C1 segment of cervical spinal cord (tissue), 14 donors: ENCODE measurements at places on chromosomes 13 and 19.

GRCh38 chr13:112970552-112971287 lies 1.7 kb downstream of the MCF2L start:
- no peak for DNase-seq

DNA sequence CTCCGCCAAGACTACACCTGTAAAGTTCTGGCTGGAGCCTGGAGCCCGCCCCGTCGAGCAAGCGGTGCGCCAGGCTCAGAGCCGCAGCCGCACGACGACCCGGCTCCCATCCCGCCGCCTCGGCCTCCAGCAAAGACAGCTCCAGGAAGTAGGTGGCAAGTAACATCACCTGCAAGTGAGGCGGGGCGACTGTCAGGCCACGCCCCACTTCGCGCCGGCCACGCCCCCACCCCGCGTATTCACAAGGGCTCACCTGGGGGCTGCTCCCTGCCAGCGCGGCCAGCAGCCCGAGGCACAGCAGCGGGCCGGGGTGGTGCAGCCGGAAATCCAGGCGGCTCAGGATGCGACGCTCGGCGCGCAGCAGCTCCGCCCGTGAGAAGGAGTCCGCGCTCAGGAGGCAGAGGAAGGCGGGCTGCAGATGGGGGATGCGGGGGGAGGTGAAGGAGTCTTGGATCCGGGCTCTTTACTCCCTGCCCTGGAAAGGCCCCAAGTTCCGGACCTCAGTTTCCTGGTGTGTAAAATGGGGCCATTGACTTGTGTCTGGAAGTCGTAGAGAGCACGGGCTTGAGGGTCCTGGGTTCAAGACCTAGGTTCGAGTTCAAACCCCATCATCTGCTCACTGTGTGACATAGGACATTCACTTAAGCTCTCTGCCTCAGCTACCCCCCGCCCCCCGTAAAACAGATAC lies 3.2 kb downstream of the CCNP start:
- DNase-seq, result no peak

- no peak for DNase-seq
These were observed 232.0 kb downstream of the B3GLCT start for GRCh38 chr13:31431722-31432137.

DNA sequence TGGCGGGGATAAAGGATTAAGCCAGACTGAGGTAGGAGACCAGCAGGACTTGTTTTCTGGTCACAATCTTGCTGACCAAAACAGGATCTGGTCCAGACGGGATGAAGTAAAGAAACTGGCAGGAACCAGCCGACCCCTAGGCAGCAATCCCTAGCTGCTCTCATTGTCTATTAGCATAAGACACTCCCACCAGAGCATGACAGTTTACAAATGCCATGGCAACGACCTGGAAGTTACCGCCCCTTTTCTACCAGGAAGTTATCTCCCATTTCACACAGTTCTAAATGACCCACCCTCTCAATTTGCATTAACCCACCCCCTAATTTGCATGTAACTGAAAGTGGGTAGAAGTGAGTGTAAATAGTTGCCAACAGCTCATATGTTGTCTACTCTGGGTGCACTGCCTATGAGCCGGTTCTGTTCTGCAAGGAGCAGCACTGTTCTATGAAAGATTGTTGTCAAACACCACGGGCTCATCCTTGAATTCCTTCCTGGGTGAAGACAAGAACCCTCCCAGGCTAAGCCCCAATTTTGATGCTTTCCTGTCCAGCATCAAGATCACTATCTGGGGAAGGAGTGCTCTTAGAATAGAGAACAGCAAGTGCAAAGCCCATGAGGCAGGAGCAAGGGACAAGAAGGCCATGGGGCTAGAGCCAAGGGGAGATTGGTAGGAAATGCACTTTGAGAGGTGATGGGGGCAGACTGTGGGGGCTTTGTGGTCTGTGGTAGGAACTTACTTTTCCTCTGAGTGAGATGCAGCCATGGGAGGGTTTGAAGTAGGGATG lies 13.9 kb upstream of the FBXO27 start:
- no peak for DNase-seq

GRCh38 chr19:7177926-7178325 lies 108.4 kb downstream of the ZNF557 start:
- no peak for DNase-seq

DNA sequence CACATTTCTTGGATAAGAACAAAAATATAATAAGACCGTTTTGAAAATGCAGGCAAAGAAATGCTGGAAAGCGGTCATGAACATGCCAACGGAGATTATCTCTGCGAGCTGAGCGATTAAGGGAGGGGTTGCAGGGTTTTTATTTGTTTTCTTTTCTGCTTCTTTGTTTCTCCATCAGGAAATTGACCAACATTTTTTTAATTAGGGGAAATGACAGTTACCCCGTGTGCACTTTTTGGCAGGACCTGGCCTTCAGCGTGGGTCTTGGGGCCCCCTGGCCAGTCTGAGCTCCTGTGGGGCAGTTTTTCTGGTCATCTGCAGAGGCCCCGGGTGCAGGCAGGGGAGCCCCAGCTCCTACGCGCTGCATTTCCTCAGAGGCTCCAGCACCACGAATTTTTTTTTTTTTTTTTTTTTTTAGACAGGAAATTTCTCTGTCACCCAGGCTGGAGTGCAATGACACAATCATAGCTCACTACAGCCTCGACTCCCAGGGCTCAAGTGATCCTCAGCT lies 31.3 kb upstream of the HOMER3 start:
- no peak for DNase-seq

GRCh38 chr19:19459707-19460251 lies 54.3 kb downstream of the GATAD2A start:
- DNase-seq, result no peak

DNA sequence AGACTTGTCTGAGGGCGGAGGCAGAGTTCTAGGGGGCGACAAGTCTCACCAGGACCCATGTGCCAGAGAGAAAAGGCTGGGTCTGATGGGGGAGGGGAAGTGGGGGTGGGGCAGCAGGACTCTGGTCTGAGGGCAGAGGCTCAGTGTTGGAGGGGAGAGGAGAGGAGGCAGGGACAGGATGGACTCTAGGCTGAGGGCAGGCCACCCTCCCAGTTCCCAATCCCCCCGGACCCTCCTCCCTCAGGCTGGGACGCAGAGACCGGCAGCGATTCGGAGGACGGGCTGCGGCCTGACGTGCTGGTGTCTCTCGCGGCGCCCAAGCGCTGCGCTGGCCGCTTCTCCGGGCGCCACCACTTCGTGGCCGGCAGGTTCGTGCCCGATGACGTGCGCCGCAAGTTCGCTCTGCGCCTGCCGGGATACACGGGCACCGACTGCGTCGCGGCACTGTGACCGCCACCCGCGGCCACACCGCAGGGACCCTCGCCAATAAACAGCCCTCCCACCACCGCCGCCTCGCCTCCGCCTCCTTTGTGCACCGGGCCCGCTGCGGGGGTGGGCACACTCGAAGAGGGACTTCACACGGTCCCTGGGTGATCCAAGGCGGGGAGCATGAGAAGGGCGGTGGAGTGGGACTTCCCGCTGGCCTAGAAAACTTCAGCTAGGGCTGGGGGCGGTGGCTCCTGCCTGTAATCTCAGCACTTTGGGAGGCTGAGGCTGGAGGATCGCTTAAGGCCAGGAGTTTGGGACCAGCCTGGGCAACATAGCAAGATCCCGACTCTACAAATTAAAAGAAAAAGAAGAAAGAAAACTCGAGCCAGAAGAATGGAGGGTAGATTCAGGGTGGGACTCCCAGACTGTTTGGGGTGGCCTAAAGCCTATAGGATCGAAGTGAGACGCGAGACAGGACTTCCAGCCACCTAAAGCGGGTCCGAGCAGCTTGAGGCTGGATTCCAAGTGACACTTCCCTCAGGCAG lies 703 bp upstream of the CILP2 start:
- no peak for DNase-seq

DNA sequence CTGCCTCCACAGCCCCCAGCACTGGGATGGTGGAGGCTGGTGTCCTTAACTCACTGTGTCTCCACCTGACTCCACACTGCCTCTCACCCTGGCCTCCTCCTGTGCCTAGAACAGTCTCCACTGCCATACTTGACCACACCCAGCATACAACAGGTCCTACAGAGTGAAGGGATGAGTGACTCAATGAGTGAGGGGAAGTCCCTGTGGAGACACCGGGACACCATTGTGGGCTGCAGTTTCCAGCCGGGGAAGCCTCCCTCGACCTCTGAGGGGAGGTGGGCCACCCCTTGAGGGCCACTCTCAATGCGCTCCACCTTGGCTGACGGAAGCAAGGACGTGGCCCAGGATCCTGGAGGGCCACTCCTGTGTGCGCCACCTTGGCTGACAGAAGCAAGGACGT lies 2.8 kb upstream of the ZNF135 start:
- DNase-seq, result no peak

GRCh38 chr13:79385694-79386093 lies 20.4 kb downstream of the RBM26 start:
- DNase-seq, result no peak

DNA sequence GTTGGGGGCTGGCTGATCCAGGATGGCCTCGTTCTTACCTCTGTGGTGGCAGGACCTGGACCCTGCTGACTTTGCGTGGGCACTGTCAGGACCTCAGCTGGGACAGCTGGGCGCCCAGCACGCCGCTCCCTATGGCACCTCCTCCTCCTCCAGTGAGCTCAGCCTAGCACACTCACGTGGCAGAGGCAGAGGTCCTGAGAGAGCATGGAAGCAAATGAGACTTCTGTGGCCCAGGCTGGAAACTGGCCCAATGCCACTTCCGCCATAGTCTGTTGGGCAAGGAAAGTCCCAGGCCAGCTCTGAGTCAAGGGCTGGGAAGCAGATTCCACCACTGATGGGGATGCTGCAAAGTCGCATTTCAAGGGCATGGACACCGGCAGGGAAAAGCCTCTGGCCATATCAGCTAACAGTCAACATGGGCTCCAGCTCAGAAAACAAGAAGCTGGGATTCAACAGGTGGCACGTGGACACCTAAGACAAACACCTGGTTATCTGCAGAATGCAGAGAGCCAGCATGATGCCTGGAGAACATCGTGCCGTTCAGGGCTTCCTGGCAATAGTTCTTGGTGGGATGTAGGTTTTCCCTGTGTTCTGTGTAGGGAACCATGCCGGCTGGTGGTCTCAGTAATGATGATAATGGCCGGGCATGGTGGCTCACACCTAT lies 16.7 kb downstream of the MYBPC2 start:
- no peak for DNase-seq

DNA sequence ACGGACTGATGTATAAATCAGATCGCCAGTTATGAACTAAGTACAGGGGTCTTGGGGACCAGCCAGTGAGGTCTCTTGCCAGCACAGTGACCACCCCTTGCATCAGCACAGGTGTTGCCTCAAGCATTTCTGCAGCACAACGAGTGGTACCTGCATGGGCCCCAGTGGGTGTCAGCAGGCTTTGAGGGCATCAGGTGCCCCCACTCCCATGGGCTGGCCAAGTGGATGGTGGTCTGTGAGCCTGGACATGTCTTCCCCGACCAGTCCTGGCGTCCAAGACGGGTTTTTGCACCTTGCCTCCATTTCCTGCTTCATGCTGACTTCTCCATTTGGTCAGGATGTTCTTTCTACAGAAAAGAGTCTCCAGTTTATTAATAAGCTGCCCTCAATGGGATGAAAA lies 22.4 kb upstream of the ARHGEF7 start:
- DNase-seq, result no peak

- no peak for DNase-seq
These were observed 20.7 kb downstream of the CEBPG start for GRCh38 chr19:33394006-33394722.

GRCh38 chr13:110797230-110797877 lies 83.9 kb downstream of the ING1 start:
- no peak for DNase-seq

GRCh38 chr19:5205381-5205780 lies 135.2 kb downstream of the PTPRS start:
- no peak for DNase-seq

- peak; percentile 77 for DNase-seq
These were observed 17.5 kb downstream of the KLF2 start for GRCh38 chr19:16342002-16342715.

DNA sequence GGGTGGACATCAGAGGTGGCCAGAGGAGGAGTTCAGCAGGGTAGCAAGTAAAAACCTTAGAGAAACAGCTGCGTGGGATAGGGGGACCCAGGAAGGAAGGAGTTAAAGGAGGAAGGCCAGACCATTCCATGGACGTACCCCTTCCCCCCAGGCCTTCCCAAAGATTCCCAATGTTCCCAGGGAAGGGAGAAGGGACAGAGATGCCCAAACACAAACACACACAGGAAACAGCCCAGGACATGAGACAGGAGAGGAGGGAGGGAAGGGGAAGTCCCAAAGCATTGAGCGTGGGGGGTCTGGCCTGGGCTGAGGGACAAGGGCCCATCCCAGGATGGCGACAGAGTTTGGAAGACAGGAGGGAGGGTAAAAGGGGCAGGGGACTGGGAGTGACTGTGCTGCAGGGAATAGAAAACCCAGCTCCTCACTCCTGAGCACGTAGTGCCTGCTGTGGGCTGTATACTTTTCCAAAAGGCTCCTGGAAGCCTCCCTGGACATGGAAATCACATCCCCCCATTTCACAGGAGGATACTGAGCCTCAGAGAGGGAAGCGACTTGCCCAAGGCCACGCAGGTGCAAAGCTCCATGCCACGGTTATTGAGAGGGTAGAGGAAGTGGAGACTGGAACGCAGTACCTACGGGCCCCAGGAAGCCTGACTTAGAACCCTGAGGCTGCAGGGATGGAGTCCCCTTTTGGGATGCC lies 1.1 kb downstream of the SYDE1 start:
- DNase-seq, result no peak

DNA sequence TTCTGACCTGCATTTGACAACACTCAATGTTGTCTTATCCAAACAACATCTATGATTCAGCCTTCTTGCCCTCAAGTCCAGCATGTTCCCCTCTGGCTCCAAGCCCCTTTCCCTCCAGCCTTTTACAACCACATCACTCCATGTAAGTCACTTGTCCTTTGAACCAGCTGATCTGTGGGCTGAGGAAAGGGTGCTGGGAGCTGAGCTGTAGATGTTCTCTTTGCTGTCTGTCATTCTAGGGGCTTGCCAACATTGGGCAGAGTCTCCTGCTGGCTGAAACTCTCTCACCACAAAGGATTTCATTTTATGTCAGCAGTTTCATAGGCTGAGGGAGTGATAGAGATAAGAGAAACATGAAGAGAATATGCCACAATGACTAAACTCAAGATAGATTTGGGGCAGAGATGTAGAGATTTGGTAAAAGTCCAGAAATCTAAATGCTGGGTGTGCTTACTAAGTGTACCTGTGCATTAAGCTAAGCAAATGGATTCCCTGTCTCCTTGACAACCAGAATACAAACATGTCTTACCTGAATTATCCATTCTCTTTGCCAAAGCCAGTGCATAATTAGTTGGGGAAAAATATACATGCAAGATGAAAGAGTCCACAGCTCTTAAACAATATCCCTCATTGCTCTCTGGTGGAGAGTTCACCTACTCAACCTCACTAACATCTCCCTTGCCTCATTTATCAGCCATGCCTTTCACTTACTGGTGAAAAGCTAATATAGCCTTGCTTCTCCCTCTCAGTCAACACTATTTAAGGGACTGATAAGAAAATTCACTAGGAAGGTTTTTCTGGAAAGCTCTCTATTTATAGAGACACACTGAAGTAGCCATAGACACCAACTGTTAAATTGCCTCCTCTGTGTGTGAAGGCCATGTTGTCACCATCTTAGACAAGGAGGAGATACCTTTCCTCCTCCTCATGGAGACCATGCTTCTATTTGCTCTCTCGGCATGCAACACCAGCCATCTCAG lies 175.5 kb upstream of the SERP2 start:
- no peak for DNase-seq

- no peak for DNase-seq
These were observed 1.6 kb upstream of the ZNF556 start for GRCh38 chr19:2865334-2866100.
